ENCODE measurements at places on chromosomes 1 and 21. TPM values are rescaled to one million over a fixed set of nuclear protein-coding genes. Genes with fewer than 3 reads are reported as not detected.

- no peak for DNase-seq
These were observed 5.1 kb upstream of the FYB2 start for GRCh38 chr1:56824271-56824670.

DNA sequence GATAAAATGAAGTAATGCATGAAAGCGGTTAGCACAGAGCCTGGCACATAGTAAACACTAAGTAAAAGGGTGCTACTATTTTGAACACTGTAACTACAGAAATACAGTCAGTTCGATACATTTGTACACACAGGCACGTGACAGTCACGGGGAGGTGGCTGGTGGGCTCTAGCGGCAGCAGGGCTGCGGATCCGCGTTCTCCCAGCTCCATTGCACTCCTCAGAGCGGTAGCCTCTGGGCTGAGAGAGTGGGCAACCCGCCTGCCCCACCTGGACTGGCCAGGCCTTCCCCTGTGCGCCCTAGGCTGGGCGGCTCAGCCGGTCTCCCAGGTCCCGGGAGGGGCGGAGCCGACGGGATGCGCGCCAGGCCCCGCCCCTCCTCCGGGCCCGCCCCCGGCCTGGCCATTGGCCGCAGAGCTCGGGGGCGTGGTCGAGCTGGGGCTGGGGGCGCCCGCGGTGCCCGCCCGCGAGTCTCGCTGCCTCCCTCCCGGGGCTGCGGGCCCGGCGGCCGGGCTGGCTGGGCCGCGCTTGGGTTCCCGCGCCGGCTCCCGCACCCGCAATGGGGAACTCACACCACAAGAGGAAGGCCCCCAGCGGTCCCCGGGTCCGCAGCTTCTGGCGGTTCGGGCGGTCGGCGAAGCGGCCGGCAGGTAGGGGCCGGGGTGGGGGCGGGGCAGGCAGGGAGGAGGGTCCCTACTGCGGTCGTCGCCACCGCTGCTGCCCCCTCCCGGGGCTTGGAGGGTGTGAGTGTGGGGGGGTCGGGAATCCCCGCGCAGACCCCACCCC is 51.2 kb upstream of the SYNC start:
- peak; percentile 80 for DNase-seq

- no peak for DNase-seq
These were observed 61.2 kb downstream of the MPZL1 start for GRCh38 chr1:167782946-167783345.

DNA sequence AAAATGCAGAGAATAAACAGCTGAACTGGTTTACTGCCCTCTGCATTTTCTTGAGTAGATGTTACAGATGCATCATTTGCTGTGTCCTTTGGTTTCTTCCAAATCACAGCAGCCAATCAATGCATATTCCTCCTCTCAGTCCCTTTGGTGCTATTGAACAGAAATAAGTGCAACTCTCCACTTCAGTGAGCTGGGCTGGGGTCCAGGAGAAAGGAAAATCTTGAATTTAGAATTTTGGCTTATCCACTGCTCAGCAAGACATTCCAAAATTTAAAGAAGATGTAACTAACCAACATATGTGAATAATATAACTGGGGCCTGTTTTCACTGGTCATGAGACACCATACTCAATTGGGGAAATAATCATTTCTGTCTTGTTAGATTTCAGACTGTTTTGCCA is 39.2 kb downstream of the PRMT6 start:
- no peak for DNase-seq

DNA sequence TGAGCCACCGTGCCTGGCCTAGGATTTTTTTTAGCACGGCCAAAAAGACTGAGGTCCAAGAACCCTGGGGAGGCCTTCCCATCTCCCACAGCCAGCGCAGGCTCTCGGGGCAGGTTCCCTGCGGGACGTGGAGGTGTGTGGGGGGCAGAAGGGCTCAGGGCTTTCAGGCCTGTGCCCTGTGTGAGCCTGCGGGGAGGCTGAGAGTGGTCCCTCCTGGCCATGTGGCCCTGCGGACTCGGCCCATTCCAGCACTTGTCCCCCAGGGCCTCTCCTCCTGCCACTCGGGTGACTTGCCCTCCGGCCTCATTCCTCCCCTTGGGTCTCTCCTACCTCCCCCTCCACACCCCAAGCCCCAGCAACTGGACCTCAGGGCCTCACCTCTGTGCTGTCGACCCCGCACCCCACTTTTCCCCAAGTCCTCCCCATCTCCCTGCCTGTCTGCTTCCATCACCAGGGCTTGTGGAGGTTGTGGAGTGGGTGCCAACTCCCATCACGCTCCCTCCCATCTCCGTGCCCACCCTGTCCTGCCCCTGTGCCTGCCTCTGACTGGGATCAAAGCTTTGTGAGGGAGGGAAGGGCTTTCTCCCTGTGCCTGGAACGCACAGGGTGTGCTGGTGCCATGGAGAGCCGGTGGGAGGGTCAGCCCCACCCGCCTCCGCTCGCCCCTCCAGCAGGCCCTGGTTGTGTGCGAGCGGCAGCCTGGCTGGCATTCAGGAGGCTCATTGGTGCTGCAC is 32.2 kb upstream of the DIP2A start:
- no peak for DNase-seq

- peak; percentile 40 for DNase-seq
These were observed 60.6 kb downstream of the SDCCAG8 start for GRCh38 chr1:243316366-243316989.

DNA sequence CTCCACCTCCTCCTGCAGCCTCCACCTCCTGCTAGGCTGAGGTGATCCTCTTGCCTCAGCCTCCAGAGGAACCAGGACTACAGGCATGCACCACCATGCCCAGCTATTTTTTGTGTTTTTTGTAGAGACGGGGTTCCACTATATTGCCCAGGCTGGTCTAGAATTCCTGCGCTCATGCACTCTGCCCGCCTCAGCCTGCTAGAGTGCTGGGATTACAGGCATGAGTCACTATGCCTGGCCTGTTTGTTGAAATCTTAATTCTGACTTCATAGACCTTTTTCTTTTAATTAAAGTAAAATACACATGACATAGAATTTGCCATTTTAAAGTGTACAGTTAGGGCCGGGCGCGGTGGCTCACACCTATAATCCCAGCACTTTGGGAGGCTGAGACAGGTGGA is 42.7 kb downstream of the FAAP20 start:
- DNase-seq, result no peak

DNA sequence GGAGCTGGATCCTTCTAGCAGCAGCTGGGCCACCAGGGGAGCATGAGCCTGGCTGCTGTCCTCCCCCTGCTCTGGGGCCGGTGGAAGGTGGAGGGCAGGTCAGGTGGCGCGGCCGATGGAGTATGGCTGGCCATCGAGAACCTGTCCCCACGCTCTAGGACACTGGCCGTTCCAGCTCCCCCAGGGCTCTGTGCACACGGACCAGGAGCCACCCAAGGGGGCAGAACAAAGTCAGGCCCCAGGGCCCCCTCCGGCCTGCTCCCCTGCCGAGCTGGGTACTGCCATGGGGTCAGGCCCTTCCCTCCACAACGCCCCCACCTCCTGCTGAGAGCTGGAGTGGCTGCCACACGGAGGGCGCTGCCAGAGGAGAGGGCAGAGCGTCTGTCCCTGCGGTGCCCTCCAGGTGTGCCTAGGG is 4.5 kb upstream of the PLCH2 start:
- DNase-seq, result no peak

DNA sequence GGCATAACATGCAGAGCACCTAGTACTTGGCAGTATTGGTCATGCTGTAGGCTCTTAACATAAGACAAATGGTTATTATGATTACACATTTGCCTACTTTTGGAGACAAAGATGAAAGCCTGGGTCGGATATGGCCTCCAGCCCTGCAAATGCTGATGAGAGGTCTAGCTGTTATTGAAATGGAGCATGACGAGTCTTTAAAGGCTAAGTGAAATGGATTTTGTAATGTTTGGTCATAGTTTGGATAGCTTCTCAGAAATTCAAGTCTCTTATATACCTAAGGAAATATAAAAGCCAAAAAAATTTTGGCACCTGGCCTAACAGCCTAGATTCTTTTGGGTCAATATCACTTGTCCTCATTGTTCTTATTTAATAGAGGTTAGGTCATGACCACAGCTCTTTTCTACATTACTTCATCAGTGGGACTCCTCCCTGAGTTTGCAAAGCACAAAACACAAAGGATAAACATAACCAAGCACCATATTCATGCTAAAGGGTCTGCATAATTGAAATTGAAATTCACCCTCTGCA is 69.2 kb upstream of the WLS start:
- DNase-seq, result no peak

DNA sequence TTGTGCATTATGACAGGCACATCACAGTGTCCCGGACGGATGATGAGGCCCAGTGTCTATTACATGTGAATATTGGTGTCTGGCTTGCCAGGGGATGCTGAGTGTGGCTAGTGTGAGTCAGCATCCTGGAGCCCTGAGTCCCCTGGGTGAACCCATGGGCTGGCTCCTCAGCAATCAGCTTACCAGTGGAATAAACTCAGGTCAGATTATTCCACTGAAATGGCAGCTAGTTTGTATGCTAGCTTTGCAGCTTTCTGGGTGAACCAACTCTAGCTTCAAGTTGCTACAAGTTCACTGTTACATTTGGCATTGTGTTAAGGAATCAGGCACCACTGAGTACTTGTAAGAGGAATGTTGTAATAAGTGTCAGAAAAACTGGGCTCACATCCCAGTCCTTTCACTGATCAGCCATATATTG is 23.9 kb upstream of the RPTN start:
- no peak for DNase-seq

DNA sequence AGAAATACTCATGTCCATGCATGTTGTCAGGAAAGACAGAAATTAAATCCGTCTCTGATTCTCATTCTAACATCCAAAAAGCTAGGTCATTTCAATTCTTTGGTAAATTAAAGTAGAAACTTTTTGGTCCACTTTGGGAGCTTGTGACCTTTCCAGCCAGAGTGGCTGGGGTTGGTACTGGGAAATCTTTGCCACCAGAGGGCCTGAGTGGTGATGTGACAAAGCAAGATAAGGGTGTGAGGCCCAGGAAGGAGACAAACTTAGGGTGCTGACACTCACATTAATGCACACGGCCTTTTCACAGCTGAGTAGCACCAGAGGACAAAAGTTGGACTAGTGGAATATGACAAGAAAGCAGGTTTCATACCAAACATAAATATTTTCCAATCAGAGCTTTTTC is 144.3 kb downstream of the DNM3 start:
- peak; percentile 30 for DNase-seq

GRCh38 chr1:36764798-36765197 is 269.5 kb downstream of the GRIK3 start:
- DNase-seq, result no peak

DNA sequence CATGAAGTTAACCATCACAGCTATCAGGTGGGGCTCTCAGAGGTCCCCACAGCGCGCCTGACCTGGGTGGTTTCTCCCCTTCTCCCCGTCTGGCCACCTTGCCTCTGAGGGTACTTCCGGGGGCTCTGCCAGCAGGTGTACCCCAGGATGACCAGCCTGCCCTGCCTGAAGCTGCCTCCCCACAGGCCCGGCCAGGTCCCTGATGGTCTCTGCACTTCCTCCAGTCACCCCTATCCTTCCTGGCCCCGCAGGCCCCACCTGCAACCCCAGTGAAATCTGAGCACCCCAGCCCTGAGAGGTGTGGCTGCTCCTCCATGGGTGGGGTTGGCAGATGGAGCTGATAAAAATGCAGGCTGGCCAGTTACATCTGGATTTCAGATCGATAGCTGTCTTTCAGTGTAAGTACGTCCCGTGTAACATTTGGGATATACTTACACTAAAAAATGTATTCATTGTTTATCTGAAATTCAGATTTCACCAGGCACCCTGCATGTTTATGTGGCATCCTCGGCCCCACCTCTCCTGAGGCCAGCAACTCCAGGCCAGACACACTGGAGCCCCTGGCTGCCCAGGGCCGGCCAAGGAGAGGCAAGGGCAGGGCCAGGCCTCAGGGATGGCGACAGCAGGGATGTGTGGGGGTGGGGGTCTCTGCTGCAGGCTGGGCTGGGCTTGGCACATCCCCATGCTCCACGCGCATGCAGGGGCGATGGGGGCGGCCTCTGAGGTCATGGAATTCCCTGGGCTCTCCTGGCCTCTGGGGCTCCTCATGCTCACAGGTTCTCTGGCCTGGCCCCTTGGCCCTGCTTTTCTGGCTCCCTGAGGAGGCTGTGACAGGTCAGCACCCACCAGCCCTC is 25.1 kb downstream of the LRRC3 start:
- no peak for DNase-seq

GRCh38 chr1:153536671-153537375 is 1.0 kb upstream of the S100A6 start:
- no peak for DNase-seq

DNA sequence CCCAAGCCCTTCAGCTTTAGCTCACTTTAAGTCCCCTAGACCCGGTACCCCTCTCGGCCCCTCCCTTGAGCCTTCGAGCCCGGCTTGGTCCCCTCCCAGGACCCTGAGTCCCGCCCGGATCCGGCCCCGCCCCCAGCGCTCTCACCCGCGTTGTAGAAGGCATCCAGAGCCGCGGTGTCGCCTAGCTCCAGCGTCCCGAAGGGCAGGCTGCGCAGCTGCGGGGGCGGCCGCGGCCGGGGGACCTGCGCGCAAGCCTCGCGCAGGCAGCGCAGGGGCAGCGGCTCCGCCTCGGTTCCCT is 699 bp downstream of the MAP3K6 start:
- peak; percentile 82 for DNase-seq

S1PR1 gene
- 6.4 TPM for total RNA-seq

FBXO2 gene
- 11.3 TPM for total RNA-seq

HSD11B1 gene
- total RNA-seq, result 17.6 TPM

SPRR4 gene
- total RNA-seq, result 0.81 TPM

SMIM12 gene
- 25.8 TPM for total RNA-seq

NR0B2 gene
- 2.0 TPM for total RNA-seq

PLA2G2D gene
- total RNA-seq, result not detected

TSTD1 gene
- total RNA-seq, result 103 TPM

VPS13D gene
- total RNA-seq, result 86.8 TPM
